Effector memory CD8-positive, alpha-beta T cell (primary cell): ENCODE measurements at places on chromosomes 4 and X.

DNA sequence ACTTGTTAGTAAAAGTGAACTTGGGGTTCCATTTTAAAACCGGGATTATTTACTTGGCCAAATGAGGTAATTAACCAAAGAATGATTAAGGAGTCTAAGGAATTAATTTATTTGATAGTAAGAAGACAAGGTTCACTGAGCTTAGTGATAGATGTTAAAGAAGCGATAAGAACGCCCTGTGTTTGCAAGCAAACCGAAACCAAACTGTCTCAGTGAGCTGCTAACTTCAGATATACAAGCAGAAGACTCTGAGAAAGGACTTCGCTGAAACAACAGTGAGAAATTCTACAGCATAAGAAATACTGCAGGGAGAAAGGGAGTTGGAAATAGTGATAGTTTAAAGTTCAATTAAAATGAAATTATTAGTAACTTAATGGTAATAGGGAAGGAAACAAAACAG lies 37.6 kb upstream of the SHISA3 start:
- H3K27ac ChIP-seq, result no peak overlapping the region
- peaks cover 6% of the 10 kb centered on the region for H3K4me1 ChIP-seq
- H3K36me3 ChIP-seq, result no peaks in the 10 kb centered on the region
- no peak overlapping the region for H3K4me3 ChIP-seq

DNA sequence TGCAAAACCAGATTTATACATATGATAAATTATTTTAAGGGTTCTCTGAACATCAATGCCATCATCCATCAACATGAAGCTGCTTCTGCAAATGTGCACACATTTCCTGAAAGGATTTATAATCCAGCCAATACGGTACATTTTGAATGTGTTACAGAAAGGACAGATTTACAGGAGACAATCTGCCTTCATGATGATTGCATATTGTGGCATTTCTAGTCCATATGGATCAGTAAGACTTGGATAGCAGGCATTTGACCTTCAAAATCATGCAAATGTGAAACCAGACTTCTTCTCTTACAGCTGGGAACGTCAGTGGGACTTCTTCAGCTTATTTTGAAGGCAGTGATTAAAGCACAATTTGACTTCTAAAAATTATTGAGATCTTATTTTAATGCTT lies 217.3 kb upstream of the GK2 start:
- H3K4me1 ChIP-seq, result no peaks in the 10 kb centered on the region
- H3K36me3 ChIP-seq, result no peaks in the 10 kb centered on the region
- DNase-seq, result no peak
- no peak overlapping the region for H3K4me3 ChIP-seq
- H3K27me3 ChIP-seq, result no peaks in the 10 kb centered on the region
- no peak overlapping the region for H3K27ac ChIP-seq

DNA sequence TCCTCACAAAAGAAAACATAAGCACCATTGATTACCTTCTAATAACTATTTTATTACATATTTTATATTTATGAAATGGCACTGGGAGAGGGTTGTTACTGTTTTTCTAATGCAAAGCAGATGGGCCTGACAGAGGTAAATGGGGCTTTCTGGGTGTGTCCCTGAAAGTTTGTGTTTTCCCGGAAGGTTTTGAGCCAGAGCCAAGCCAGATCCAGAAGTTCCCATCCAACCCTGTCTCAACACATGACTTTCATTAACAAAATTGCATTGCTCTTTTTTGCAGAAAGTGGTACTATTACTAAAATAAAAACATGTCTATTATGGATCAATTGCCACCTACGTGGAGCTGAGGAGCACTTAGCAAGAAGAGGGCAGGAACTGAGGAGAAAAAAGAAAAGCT lies 181.3 kb downstream of the RAB28 start:
- no peak for DNase-seq
- no peaks in the 10 kb centered on the region for H3K27me3 ChIP-seq
- no peaks in the 10 kb centered on the region for H3K36me3 ChIP-seq
- H3K4me3 ChIP-seq, result no peak overlapping the region

- no peaks in the 10 kb centered on the region for H3K27me3 ChIP-seq
- no peaks in the 10 kb centered on the region for H3K36me3 ChIP-seq
- H3K4me1 ChIP-seq, result no peaks in the 10 kb centered on the region
- no peak overlapping the region for H3K4me3 ChIP-seq
- DNase-seq, result no peak
These were observed 241.4 kb upstream of the ARHGAP24 start for GRCh38 chr4:85233516-85233915.

DNA sequence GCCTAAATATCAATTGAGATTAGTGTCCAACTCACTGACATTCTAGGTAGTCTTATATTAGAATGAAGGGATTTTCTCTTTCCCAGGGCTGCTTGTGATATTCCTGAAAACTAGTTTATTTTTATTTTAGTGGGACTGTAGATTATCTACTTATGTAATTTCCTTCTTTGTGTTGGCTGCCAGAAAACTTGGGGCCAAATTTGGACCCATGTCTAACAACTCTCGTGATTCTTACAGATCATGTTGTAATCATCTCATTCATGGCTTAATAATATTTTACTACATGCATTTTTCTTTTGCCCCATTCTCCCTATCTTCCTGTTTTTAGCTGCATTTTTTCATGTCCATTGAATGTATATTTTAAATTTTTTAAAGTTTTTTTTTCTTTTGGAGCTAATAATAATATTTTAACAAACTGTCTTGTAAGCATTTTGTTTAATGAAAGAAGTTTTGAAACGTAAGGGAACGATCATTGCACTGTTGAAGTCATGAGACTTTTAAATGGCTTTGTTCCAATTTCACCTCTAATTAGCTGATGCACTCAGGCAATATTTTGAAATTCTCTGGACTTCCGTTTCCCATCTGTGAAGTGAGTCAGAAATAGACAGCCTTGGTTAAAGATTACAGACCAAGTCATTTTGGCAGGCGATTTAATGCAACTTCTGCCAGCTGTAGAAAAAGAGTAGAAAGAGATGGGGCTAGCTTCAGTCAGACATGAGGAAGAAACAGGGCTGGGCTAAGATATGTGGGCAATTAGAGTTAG lies 14.3 kb upstream of the TDO2 start:
- no peak for DNase-seq
- no peak overlapping the region for H3K4me3 ChIP-seq
- H3K4me1 ChIP-seq, result no peaks in the 10 kb centered on the region
- H3K36me3 ChIP-seq, result no peaks in the 10 kb centered on the region

DNA sequence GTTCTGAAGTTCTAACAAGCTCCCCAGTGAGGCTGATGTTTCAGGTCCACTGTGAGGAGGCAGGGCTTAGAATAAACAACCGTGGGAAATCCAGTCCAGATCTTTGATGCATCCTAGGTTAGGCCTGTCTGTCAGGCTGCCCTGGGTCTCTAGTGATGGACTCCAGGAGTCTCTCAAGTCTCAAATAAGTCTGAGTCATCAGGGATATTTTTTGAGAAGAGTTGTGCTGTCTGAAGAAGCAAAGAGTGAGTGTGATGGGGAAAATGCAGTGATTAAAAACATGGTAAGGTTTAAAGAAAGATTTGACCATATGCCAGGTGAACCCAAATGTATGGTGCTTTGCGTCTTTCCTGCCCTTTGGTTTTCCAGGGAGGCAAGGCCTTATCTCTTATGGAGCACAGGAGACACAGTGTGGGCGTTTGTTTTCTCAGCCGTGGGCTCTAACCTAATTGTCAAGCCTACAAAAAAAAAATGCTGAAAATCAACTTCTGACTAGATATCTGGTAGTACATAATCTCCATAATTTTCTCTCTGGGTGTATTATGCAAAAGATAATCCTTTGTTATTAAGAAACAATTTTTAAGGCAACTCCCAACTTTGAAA lies 100.7 kb downstream of the PTTG2 start:
- H3K27ac ChIP-seq, result no peak overlapping the region
- DNase-seq, result no peak
- no peaks in the 10 kb centered on the region for H3K27me3 ChIP-seq
- H3K4me1 ChIP-seq, result peaks cover 8% of the 10 kb centered on the region
- H3K4me3 ChIP-seq, result no peak overlapping the region
- H3K36me3 ChIP-seq, result peaks cover 27% of the 10 kb centered on the region

GRCh38 chr4:175308236-175308635 lies 390.1 kb downstream of the ADAM29 start:
- H3K4me3 ChIP-seq, result no peak overlapping the region
- no peak overlapping the region for H3K27ac ChIP-seq
- no peaks in the 10 kb centered on the region for H3K4me1 ChIP-seq
- no peaks in the 10 kb centered on the region for H3K27me3 ChIP-seq
- DNase-seq, result no peak

GRCh38 chrX:131068945-131069719 lies 11.0 kb downstream of the ARHGAP36 start:
- H3K27ac ChIP-seq, result no peak overlapping the region
- H3K27me3 ChIP-seq, result peaks cover 15% of the 10 kb centered on the region
- H3K4me3 ChIP-seq, result no peak overlapping the region

GRCh38 chr4:107094332-107094731 lies 58.2 kb upstream of the DKK2 start:
- DNase-seq, result peak; percentile 11
- H3K27ac ChIP-seq, result no peak overlapping the region
- no peaks in the 10 kb centered on the region for H3K4me1 ChIP-seq
- H3K4me3 ChIP-seq, result no peak overlapping the region
- H3K36me3 ChIP-seq, result no peaks in the 10 kb centered on the region

DNA sequence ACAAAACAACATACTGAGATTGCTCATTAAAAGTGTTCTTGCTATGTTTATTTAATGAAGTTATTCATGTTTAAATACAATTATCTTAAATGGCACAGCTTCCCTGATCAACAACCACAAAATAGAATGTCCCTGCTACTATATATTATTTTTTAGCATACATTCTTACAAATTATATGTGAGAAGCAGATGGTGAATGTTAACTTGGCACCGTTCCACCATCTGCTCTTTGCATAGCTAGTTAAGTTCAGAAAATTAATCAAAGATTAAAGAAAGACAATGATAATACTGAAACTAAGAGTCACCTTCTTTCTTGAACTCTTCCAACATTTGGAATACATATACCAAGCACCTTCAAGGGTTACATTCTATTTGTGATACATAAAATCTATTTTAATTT lies 94.2 kb downstream of the PPP3CA start:
- H3K27ac ChIP-seq, result peak overlapping the region; percentile 12
- H3K36me3 ChIP-seq, result no peaks in the 10 kb centered on the region
- DNase-seq, result no peak
- H3K27me3 ChIP-seq, result no peaks in the 10 kb centered on the region
- peaks cover 29% of the 10 kb centered on the region for H3K4me1 ChIP-seq

DNA sequence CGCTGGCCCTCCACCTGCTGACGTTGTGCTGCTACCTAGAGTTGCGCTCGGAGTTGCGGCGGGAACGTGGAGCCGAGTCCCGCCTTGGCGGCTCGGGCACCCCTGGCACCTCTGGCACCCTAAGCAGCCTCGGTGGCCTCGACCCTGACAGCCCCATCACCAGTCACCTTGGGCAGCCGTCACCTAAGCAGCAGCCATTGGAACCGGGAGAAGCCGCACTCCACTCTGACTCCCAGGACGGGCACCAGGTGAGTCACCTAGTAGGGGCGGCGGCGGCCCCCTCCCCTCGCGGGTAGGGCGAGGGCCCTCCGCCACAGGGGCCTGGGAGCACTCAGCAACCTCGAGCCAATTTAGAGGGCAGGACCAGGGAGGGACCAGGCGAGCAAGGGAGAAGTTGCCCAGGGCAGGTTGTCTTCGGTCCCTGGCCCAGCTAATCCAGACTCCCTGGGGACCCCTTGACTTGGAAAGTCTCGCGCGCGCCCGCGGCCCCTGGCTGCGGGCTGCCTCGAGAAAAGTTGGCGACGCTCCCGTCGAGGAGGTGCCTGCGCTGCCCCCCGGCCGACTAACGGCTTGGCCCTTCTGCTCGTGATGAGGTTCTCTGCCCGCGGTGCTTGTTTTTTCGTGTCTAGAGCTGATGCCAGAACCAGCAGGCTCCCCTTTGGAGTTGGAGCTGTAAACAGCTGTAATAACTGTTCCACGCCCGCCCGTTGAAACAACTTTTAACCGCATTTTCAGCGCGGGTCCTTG lies 717 bp downstream of the EDA start:
- peaks cover 6% of the 10 kb centered on the region for H3K4me1 ChIP-seq
- no peak overlapping the region for H3K27ac ChIP-seq
- H3K27me3 ChIP-seq, result peaks cover 9% of the 10 kb centered on the region
- peak overlapping the region; percentile 79 for H3K4me3 ChIP-seq

GRCh38 chr4:168857009-168857408 lies 153.0 kb downstream of the CBR4 start:
- no peak overlapping the region for H3K4me3 ChIP-seq
- H3K36me3 ChIP-seq, result no peaks in the 10 kb centered on the region
- H3K27me3 ChIP-seq, result peaks cover 20% of the 10 kb centered on the region
- H3K4me1 ChIP-seq, result no peaks in the 10 kb centered on the region
- no peak for DNase-seq

GRCh38 chr4:40270609-40271008 lies 64.5 kb upstream of the CHRNA9 start:
- peaks cover 5% of the 10 kb centered on the region for H3K36me3 ChIP-seq
- no peak for DNase-seq
- H3K4me1 ChIP-seq, result peaks cover 18% of the 10 kb centered on the region
- H3K27ac ChIP-seq, result no peak overlapping the region
- no peak overlapping the region for H3K4me3 ChIP-seq
- H3K27me3 ChIP-seq, result no peaks in the 10 kb centered on the region

GRCh38 chr4:82042042-82042441 lies 331.7 kb downstream of the HNRNPD start:
- DNase-seq, result no peak
- peaks cover 50% of the 10 kb centered on the region for H3K27me3 ChIP-seq
- H3K4me1 ChIP-seq, result no peaks in the 10 kb centered on the region
- no peak overlapping the region for H3K4me3 ChIP-seq
- no peak overlapping the region for H3K27ac ChIP-seq
- no peaks in the 10 kb centered on the region for H3K36me3 ChIP-seq

- no peaks in the 10 kb centered on the region for H3K27me3 ChIP-seq
- H3K27ac ChIP-seq, result no peak overlapping the region
- H3K4me3 ChIP-seq, result no peak overlapping the region
These were observed 3.5 kb downstream of the CXorf58 start for GRCh38 chrX:23911126-23911835.

DNA sequence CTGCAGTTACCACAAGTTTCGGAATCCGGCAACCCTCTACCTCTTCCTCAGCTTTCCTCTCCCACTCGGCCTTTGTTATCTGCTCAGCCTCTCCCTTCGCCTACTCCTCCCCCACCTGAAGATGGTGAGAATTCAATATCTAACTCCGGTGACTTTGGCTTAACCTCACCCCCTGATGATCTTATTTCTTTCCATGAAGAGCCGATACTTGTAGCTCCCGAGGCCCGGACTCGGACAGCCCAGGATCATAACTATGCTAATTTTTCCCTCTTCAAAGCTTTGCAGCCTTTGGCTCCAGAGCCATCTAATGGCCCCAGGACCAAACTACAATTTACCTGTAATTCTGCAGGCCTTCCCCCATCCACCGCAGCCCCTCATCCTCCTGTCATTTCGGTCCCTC lies 32.0 kb upstream of the MGST2 start:
- no peak overlapping the region for H3K4me3 ChIP-seq
- no peaks in the 10 kb centered on the region for H3K36me3 ChIP-seq
- no peak overlapping the region for H3K27ac ChIP-seq
- H3K27me3 ChIP-seq, result peaks cover 52% of the 10 kb centered on the region
- no peak for DNase-seq

GRCh38 chrX:133812402-133812801 lies 173.0 kb downstream of the GPC3 start:
- no peak overlapping the region for H3K27ac ChIP-seq
- H3K4me1 ChIP-seq, result no peaks in the 10 kb centered on the region
- no peak overlapping the region for H3K4me3 ChIP-seq
- H3K27me3 ChIP-seq, result no peaks in the 10 kb centered on the region
- H3K36me3 ChIP-seq, result no peaks in the 10 kb centered on the region
- no peak for DNase-seq

- DNase-seq, result no peak
- no peaks in the 10 kb centered on the region for H3K36me3 ChIP-seq
These were observed 1284.0 kb downstream of the RAPGEF2 start for GRCh38 chr4:160386846-160387245.
